ENCODE measurements at places on chromosomes 7 and 10.

DNA sequence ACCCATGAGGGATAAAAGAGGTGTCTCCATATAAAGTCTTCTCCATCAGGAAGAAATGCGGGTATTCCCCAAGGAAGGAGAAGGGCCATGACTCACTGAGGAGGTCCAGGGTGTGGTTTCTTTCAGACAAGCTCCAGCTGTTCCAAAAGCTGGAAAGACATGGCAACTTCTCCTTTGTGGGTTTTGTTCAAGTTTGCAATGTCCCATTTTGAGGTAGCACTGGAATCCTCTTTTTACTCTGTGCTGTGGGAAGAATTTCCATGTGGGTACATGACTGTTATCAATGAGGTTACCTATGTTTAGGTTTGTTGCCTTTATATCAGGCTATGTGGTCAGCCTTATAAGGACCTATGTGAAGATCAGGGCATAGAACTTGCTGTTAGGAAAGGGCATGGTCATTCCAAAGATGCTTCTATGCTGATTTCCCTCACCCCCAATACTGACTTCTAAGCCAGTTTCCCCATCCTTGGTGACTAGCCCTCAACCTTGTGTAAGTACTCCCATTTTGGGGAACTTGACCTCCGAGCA lies 697.5 kb downstream of the INHBA start:
- no peak for DNase-seq

- DNase-seq: no peak
Observed at GRCh38 chr10:121823993-121824463, 103.8 kb downstream of the ATE1 start.

DNA sequence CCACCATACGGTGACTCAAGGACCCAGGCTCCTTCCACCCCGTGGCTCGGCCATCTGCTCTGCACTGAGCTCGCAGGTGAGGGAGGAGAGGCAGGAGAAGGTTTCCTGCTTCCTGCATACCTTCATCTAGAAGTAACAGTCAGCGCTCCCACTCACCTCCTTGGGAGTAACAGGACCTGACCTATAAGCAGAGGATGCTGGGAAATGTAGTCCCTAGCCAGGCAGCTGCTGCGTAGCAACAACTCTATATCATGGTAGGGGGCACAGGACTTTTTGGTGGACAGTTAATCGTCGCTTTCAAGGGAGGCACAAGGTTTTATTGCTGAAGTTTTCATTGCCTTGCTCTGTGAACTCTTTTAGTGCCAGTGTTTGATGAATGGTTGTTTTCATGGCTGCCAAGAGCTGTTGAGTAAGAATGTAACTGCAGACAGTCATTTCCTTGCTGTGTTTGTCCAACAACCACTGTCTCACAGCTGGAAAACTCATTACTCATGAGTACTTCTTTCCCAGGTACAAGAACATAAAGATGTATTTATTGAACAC lies 10.2 kb upstream of the ZFYVE27 start:
- DNase-seq: no peak

DNA sequence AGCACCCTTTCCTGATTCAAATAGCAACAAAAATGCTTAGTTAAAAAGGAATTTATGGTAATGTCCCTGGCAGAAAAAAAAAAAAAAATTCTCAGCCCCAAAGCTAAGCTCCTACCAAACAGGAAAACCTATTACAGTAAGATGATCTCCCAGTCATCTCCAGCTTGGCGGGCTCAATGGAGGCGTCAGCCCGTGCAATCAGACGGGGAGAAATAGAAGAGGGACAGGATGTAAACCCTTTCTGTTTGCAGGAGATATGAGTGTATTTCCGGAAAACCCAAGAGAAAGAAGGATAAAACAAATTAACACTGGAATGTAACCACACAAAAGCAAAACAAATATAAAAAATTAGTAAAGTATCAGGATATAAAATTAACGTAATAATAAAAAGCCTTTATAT lies 242.8 kb downstream of the TCERG1L start:
- DNase-seq: no peak

DNA sequence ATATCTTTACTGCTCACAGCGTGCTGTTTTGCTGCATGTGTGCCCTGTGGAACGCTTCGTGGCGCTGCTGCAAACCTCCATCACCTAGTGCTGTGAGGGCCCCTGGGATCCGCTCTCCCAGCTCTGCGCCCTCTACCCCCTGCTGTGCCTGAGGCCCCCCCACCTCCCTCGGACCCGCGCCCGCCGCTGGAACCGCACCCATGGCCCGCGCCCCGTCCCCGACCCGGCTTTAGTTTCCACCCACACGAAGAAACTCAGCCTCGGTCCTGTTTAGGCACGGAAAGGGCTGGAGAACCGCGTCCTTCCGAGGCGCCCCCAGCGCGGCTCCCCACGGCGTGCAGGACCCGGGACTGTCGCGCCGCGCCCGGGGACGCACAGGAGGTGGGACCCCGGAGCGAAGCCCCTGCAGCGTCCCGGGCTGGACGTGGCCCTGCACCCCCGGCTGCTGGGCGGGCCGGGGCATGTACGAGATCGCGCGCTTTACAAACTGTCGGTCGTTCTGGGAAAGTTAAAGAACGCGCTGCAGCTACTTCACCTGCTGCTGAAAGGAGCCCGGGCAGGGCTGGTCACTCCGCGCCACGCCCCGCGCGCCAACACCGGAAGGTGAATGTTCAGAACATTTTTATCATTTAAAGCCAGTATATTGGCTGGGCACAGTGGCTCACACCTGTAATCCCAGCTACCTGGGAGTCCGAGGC lies 54.3 kb downstream of the BMS1 start:
- DNase-seq: no peak

DNA sequence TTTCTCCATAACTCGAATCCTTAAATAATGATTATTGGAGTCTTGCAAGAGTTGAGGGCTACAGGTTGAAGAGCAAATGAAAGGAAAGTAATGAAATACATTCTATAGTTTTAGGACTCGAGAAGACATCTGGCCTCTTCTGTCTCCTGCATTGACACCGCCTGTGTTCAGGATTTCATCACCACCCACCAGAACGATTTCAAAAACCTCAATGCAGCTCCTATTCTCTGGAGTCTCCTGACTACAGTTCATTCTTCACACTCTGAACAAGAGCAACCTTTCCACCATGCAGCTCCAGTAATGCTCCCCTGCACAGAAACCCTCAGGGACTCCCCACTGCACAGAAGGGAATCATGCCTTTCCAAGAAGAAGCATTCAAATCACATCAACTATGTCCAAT lies 5.5 kb downstream of the IL15RA start:
- no peak for DNase-seq

DNA sequence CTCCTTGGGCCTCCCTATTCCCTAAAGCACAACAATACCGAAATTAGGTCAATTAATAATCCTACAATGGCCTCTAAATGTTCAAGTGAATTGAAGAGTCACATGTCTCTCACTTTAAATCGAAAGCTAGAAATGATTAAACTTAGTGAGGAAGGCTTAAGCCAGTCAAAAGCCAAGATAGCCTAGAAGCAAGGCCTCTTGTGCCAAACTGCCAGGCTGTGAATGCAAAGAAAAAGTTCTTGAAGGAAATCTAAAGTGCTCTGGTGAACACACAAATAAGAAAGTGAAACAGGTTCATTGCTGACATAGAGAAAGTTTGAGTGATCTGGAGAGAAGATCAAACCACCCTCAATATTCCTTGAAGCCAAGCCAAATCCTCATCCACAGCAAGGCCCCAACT lies 57.2 kb downstream of the SLC29A4 start:
- DNase-seq: no peak

- no peak for DNase-seq
Observed at GRCh38 chr10:92697663-92698511, 8.1 kb downstream of the HHEX start.

DNA sequence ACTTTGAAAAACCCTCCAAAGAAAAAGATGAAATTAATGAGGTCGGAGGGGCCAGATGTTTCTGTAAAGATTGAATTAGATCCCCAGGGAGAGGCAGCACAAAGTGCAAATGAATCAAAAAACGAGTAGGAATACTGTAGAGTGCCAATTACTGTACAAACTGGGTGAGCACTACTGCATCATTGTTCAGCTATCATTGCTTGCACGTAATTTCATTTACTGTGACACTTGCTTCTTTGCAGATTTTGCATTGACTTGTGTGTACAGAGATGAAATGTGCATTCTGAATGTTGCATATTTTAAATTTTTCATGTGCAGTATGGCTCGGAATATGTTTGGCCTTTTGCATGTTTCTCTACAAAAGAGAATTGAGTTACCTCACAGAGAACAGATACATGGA lies 123.7 kb downstream of the LCOR start:
- no peak for DNase-seq

GRCh38 chr7:157487046-157487770 lies 150.4 kb downstream of the DNAJB6 start:
- no peak for DNase-seq

DNA sequence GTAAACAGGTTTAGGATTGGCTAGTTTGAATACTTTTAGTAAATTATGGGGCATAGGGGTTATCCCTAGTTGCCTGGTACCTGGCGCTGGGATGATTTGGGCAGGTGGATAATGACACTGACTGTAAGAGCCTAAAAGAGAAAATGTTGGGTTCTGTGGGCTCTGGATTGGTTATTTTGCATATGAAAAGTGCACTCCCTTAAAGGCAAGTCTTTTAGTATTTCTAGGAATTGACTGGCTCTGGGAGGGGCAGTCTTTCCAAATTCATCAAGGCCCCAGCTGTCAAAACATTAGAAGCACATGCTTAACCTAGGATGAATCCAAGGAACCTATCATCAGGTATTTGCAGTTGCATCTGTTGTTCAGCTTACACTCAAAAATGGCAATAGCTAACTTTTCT lies 454.6 kb upstream of the SORCS1 start:
- DNase-seq: no peak

- DNase-seq: no peak
Observed at GRCh38 chr10:3886641-3887251, 101.7 kb upstream of the KLF6 start.

DNA sequence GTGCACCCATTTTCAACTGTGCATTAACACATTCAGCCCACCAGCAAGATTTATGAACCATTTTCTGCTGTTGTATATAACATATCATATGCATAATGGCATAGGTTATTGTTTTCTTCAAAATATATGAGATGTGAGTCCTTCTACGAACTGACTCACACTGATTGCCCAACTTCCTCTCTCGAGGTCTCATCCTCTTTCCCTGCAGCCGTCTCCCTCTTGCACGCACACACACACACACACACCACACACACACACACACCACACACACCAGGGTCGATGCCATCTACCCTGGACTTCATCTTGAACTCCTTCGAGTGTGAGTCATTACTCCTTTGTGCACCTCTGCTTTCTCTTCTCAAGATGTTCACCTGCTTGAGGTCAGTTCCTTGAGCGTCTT lies 36.7 kb downstream of the EGFR start:
- DNase-seq: no peak
